Fibroblast of skin of back (primary cell): ENCODE measurements at places on chromosomes 6 and 20.
A peak's percentile ranks its signal among the peaks of the same experiment; 100 is the strongest.

- no peak for DNase-seq
Measured at GRCh38 chr20:63573647-63574131, 350 bp downstream of the HELZ2 start.

DNA sequence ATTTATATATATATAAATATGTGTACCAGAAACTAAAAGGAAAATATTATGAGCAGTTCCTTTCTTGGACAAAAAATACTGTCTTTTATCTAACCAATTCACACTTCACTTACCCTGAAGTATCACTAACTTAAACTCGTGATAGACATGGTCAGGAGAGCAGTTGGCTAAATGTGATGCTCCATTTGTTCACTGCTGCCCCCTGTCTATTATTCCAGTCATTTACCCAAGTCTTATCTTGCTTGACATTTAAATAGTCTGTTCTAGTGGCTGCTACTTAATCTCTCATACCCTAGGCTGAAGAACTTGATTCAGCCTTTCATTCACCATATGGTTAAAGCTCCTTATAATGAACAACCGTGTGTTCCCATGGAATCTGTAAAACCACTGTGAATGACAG is 789.6 kb upstream of the EYS start:
- DNase-seq = peak; percentile 1

GRCh38 chr6:35402136-35402855 is 49.8 kb upstream of the FANCE start:
- DNase-seq = no peak

DNA sequence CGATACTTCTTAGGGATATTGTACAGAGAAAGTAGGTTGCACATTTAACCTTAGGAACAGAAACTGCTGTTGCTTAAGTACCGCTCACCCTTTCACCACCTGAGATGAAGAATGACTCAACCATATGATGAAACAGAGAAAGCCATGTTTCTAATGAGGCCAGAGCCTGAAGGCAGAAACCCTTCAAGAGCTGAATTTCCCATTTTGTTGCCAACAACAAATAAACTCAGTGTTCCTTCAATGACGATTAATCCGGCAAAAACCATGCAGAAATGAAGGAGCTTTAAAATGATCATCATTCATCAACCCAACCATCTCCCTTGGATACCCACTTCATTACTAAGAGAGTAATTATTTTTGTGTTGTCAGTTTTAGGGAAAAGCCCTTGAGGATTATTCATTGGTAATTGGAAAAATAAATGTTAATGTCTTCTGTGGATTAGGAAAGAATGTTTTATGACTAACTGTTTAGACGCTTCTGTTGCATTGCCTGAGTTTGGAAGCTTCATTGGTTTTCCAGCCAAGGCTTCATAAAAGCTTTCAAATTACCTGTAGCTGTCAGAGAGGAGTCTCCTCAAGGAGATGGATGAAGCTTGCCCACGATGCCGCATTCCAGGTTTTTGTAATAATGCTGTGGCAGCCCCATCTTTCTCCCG is 112.1 kb upstream of the IYD start:
- DNase-seq = peak; percentile 54

- DNase-seq = peak; percentile 1
Measured at GRCh38 chr20:16062661-16063581, 510.3 kb downstream of the KIF16B start.

GRCh38 chr20:21020659-21021471 is 85.3 kb downstream of the LINC00237 start:
- DNase-seq = no peak

GRCh38 chr6:35299674-35300073 is 2.1 kb downstream of the DEF6 start:
- DNase-seq = no peak

DNA sequence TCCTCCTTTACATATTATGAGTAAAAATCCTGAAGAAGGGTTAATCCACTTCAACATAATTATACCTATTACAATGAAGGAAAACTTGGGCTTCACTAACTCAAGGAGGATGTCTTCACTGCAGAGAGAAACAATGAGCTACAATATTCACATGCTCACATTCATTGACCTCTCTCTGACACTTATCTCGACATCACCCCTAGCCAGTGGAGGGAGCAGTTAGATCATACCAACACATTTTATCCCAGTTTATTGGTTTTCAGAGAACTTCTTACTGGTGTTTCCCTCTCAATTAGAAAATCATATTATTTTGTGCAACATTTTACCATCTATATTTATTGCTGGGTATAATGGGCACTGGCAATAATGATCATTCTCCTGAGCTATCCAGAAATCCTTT is 646.5 kb downstream of the TENT5A start:
- peak; percentile 18 for DNase-seq

DNA sequence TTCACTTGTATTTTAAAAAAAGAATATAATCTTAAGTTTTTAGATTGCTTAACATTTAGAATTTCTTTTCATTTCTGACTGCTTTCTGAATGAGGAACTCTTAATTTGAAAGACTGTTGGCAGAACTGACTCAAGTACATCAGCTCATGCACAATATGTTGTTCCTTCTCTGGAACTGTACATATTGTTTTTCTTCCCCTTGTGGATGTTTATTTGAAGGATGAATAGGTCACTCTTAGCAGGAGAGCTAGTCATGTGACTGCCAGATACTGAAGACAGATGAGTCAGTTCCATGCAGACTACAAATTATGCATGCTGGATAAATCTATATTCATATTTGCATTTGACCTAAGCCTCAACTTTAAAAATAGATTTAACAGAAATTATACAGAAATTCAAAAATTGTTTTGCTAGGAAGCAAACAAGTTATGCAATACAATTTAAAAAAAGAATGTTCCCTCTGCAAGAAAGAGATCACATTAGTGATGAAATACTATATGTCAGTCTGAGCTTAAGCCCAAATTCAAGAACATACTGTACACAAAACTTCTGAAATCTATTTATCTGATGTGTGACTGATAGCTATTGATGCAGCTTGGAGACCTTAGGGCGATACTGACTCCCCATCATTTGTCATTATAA is 1274.9 kb upstream of the GJE1 start:
- DNase-seq = peak; percentile 95

DNA sequence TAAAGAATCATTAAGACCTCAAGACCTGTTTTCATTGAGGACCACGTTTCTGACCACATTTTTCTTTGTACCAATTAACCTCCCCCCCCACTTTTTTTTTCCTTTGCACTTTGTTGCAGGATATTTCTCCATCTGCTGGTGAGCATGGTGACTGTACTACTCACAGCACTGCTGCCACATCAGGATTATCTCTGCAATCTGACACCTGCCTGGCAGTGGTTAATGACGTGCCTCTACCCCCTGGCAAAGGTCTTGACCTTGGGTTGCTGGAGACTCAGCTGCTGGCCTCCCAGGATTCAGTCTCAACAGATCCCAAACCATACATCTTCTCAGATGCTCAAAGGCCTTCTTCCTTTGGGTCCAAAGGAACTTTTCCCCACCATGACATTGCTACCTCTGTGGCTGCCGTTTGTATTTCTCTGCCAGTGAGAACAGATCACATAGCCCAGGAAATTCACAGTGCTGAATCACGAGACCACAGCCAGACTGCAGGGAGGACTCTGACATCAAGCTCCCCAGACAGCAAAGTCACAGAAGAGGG is 46.6 kb upstream of the EDN3 start:
- no peak for DNase-seq

DNA sequence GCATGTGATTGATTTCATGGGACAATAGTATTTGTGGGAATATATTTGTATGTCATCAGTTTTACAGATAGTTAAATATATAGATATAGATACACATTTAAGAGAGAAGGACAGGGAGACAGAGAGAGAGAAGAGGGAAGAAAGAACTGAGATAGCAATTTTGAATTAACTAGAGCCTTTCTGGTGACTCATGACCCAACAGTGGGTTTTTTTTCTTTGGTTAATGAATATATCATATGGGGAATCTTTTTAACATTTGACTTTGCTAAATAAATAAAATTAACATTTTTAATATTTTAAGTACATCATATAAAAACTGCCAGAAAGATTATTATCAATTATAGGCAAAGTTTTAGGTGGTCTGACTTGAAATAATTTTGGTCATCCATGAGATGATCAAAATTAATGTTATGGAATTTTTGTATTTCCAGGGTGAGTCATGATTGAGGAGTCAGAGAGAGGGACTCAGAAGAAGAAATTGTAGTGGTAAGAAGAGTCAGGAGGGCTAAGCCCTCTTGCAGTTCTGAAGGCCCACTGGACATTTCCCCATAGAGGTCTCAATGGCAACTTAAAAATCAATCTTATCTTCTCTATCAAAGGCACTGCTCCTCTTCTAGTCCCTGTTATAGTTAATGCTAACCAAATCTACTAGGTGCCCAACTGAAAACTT is 508.1 kb upstream of the MAP3K7 start:
- peak; percentile 9 for DNase-seq

- DNase-seq = no peak
Measured at GRCh38 chr6:108762394-108762793, 85.8 kb upstream of the ARMC2 start.

DNA sequence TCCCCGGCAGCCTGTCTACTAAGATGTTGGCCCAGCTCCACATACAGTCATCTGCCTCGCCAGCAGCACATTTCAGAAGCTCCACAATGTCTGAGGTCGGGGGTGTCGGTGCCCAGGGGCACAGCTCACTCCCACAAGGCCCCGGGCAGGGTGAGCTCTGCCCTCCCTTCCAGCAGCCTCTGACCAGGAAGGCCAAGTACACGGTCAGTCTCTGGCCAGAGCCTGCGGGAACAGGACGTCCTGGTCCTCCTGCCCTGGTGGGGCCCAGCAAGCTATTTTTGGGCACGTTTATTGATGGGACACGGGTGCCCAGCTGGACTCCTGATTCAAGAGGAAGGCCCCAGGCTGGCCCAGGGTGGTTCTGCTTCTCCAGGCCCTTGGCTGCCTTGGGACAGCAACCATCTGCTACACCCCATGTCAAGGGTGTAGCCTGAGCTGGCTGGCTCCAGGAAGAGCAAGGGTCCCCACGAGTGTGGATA is 114.9 kb upstream of the PTPN1 start:
- no peak for DNase-seq

DNA sequence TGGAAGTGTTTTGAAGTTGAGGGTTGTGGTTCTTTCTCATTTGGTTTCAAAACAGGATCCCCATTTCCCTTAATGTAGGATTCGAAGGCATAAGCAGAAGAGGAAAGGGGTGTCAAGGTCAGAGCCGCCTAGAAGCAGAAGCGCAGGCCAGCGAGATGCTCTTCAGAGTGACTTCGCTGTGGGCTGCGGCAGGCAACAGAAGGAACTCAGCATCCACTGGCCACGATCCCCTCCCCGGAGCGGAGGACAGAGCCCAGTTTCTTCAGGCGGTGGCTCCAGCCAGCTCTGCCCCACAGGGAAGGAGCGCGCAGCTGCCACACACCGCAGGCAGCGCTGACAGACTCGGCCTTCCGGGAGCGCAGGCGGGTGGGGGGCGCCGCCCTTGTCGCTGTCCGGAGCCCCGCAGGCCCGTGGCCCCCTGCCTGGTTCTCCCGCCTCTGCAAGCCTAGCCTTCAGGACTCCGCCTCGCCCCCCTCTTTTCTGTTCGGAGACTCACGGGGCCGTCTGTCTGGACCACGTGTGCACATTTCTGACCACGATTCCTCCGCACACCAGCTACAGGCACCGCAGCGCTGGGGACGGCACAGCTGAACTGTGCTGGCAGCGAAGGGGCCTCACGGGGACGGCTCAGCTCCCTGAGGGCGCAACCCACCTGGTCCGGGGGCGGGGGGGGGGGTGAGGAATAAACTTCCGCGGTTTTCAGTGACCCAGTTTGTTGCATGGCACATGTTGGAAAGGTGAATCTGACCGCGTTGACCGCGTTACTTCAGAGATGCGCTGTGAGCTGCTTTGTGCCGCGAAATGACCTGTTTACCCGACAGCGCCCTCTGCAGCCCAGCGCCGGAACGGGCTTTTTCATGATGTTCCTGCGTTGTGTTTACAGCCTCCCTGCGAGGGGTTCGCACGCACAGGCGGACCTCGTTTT is 26.1 kb downstream of the TTLL2 start:
- DNase-seq = peak; percentile 42

DNA sequence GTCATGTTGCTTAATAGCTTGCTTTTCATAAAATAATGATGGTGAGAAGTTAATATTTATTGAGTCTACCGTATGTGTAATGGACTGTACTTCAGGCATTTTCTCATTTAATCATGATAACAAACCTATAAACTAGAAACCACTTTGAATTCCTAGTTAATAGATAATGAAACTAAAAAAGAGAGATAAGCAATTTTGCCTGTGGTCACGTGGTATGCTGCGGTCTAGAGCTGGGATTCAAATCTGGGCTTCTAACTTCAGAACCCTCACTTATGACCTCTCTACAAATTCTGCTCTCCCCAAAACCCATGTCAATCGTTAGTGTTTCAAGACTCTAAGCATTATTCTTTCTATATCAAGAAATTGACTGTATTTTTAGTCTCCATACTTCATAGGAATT is 700.7 kb downstream of the PRKN start:
- DNase-seq = no peak

GRCh38 chr20:8877294-8877693 is 191.6 kb upstream of the PLCB4 start:
- no peak for DNase-seq

DNA sequence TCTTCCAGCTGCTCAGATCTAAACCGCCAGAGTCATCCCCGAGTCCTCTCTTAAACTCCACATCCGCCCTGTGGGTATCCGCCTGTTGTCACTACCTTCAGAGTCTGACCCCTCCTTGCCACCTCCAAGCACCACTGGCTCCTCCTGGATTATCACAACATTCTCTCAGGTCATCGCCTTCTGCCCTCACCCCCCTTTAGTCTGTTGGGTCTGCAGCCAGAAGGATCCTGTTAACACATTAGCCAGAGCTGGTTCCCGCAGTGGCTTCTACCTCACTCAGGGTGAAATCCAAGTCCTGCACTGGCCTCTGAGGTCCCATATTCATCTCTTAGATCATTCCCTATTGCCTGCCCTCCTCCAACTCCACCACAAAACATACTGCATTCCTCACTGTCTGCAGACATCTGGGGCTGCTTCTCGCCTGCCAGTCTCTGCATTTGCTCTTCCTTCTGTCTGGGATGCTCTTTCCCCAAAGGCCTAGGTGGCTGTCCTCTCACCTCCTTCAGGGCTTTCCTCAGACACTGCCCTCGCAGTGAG is 34.1 kb downstream of the TNXB start:
- peak; percentile 59 for DNase-seq

DNA sequence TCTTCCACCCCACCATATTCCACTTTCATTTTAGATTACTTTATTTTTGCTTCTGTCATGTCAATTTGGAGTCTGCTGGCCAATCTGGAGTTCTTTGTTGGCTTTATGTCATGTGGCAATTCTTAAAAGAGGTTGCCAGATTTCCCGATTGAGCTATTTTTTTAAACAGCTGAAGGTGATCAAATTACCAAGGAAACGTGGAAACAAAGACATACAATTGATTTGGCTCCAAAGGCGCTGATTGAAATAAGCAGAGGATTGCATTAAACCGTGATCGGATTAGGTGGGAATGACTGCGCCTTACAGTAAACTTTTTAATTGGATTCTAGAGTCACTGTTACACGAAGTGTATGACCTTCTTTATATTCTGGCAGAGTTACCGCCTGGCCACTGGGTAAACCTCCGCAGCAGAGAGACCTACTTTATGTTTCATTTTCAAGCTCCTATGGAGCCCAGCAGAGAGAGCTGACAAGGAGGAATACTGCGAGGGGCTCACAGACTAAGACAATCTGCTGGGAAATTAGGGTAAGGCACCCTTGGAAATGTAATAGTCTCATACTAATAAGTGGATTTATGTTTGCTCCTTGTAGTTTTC is 37.9 kb downstream of the SIM1 start:
- no peak for DNase-seq
